Activated T-cell treated with anti-CD3 and anti-CD28 coated beads, Interleukin-2, amount 50 U/mL, for 72 hours (primary cell): ENCODE measurements at places on chromosomes 4 and X. TPM values are rescaled to one million over a fixed set of nuclear protein-coding genes. Genes with fewer than 3 reads are reported as not detected.

PABPC1L2B gene
- not detected for total RNA-seq

RNF212 gene
- 2.3 TPM for total RNA-seq

ASB5 gene
- not detected for total RNA-seq

AFP gene
- total RNA-seq = not detected

ARR3 gene
- not detected for total RNA-seq

CD38 gene
- 60.2 TPM for total RNA-seq

- H3K4me1 ChIP-seq = no peaks in the 10 kb centered on the region
- H3K4me3 ChIP-seq = no peak overlapping the region
- no peak for DNase-seq
- H3K27me3 ChIP-seq = no peaks in the 10 kb centered on the region
- no peak overlapping the region for H3K27ac ChIP-seq
- H3K36me3 ChIP-seq = no peaks in the 10 kb centered on the region
These were observed 1509.6 kb downstream of the ADGRL3 start for GRCh38 chr4:62709618-62710252.

DNA sequence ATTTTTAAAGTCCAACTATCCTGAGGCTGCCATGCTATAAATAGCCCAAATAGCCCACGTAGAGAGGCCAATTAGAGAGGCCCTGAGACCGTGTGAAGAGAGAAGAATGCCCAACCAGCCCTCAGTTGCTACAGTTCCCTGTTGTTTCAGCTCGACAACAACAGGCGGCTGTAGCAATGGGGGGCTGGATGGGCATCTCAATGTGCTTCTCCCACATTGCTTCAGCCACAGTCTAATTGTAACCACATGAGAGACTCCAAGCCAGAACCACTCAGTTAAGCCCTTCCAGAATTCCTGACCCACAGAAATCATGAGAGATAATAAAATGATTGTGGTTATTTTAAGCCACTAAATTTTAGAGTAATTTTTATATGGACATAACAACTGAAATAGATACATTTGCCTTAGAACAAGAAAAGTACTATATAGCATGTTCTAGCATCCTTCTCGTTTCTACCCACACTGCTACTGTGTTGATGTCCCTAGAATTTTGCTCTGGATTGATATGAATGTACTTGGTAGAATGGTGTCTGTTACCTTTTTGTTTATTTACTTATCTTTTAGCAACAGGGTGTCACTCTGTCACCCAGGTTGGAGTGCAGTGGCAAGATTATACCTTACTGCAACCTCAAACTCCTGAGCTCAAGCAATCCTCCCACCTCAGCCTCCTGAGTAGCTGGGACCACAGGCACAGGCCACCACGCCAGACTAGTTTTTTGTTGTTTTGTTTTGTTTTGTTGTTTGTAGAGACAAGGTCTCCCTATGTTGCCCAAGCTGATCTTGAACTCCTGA is 436.4 kb downstream of the BCOR start:
- no peaks in the 10 kb centered on the region for H3K4me1 ChIP-seq
- H3K36me3 ChIP-seq = no peaks in the 10 kb centered on the region
- no peak overlapping the region for H3K27ac ChIP-seq

- no peak overlapping the region for H3K27ac ChIP-seq
- H3K4me3 ChIP-seq = no peak overlapping the region
- no peak for DNase-seq
- peaks cover 2% of the 10 kb centered on the region for H3K36me3 ChIP-seq
These were observed 78.0 kb upstream of the NRK start for GRCh38 chrX:105744291-105744690.

DNA sequence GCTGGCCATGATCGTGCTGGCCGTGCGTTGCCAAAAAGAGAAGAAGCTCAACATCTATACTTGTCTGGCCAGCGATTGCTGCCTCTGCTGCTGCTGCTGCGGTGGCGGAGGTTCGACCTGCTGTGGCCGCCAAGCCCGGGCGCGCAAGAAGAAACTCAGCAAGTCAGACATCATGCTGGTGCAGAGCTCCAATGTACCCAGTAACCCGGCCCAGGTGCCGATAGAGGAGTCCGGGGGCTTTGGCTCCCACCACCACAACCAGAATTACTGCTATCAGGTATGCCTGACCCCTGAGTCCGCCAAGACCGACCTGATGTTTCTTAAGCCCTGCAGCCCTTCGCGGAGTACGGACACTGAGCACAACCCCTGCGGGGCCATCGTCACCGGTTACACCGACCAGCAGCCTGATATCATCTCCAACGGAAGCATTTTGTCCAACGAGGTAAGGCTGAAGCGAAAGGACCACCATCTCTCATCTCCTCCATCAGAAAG is 3.3 kb downstream of the PCDH10 start:
- peak overlapping the region; percentile 42 for H3K27ac ChIP-seq
- H3K4me3 ChIP-seq = peak overlapping the region; percentile 27
- H3K27me3 ChIP-seq = peaks cover 59% of the 10 kb centered on the region
- peaks cover 5% of the 10 kb centered on the region for H3K36me3 ChIP-seq
- no peak for DNase-seq

DNA sequence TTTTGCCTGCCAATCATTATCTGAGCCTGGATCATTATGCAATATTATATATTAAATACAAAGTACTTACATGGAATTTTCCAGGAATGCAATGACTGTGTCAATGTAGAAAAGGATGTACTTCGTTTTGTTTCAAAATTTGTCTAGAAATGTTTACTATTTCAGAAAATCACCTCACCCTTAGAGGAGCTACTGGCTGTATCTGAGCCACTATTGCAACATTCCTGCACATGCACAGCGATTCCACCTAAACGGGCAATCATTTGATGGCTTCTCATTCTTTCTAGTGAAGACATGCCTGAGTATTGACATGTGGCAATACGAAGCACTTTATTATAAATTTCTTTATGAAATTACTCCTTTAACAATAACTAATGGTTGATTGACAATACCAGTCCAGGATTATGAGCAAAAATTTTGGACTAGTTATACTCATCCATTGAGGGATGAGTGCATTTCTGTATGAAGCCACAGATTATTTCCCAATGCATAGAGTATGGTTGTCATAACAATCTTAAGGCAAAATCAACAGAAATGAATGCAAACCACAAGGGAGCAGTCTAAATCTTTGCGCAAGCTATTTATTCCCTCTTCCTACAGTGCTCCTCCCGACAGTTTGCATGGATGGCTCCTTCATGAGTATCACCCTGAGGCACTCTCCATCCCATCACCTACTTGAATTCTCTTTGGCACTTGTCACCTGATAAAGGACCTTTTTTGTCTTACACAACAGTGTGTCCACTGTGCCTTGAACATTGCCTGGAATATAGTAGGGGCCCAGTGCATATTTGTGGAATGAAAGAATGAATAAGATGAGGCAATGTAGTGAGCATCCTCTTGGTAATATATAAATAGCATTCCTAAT is 35.8 kb upstream of the MMAA start:
- DNase-seq = no peak
- H3K27me3 ChIP-seq = peaks cover 36% of the 10 kb centered on the region
- no peak overlapping the region for H3K4me3 ChIP-seq
- H3K27ac ChIP-seq = no peak overlapping the region
- H3K4me1 ChIP-seq = no peaks in the 10 kb centered on the region

DNA sequence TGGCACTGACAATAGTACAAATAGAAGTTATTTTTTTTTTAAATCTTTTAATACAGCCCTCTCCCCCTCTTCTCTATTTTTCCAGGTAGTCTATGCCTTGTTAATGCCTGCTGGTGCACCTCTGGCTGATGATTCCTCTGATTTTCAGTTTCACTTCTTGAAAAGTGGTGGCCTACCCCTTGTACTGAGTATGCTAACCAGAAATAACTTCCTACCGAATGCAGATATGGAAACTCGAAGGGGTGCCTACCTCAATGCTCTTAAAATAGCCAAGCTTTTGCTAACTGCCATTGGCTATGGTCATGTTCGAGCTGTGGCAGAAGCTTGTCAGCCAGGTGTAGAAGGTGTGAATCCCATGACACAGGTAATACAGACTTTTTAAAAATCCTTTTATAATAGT is 99.1 kb downstream of the USP9X start:
- H3K4me3 ChIP-seq = no peak overlapping the region
- no peaks in the 10 kb centered on the region for H3K27me3 ChIP-seq
- peaks cover 16% of the 10 kb centered on the region for H3K4me1 ChIP-seq
- H3K27ac ChIP-seq = no peak overlapping the region

DNA sequence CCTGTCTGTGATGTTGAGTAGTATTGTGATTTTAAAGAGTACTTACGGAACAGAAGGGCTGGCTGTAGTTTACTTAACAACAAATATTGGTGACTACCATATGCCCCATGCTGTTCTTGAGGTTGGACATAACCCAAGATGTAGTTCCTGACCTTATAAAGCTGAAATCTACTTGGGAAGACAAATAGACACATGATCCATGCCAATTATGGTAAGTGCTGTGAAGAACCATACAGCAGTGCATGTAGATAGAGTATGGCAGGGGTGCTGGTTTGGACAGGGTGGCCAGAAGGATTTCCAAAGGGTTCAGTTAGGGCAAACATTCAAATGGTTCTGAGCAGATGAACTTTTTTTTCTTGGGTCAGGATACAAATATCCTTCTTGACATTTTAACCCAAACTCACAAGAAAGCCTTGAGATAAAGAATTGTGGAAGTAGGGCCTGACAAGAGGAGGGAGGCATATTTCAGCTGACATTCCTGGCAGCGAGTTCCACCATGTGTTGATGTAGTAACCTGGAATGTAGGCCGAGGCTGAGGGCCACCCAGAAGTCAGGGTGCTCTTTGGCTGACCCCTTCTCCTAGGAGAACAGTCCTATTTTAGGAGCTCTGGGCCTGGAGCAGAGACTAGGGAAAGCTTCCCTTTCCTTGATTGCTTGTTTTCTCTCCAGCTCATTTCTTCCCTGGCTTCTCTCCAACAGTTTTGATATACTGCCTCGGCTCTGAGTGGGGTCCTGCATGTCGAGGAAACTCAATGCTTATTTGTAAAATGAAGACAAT is 74.2 kb downstream of the FREM3 start:
- no peaks in the 10 kb centered on the region for H3K4me1 ChIP-seq
- no peak overlapping the region for H3K4me3 ChIP-seq
- no peaks in the 10 kb centered on the region for H3K27me3 ChIP-seq

DNA sequence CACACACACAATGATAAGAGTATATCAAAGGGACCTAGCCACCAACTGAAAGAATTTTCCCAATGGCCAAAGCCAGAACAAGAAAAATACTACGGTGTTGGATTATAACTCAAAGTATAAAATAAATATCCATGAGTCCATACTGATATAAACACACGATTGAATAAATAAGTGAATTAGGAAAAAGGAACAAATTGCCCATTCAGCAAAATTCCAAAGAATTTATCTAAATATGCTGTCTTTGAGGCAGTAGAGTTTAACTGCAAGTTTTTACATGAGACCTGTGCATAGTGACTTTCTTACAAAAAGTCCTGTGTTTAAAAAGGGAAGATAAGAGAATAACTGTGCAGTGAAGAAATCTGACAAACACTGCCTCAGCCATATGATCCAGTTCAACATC is 278.8 kb upstream of the PPARGC1A start:
- H3K4me3 ChIP-seq = no peak overlapping the region
- H3K4me1 ChIP-seq = no peaks in the 10 kb centered on the region
- no peak for DNase-seq
- H3K27me3 ChIP-seq = no peaks in the 10 kb centered on the region
- no peaks in the 10 kb centered on the region for H3K36me3 ChIP-seq

GRCh38 chr4:135032670-135033069 is 831.1 kb upstream of the PABPC4L start:
- H3K4me3 ChIP-seq = no peak overlapping the region
- DNase-seq = no peak
- no peaks in the 10 kb centered on the region for H3K4me1 ChIP-seq
- no peak overlapping the region for H3K27ac ChIP-seq

DNA sequence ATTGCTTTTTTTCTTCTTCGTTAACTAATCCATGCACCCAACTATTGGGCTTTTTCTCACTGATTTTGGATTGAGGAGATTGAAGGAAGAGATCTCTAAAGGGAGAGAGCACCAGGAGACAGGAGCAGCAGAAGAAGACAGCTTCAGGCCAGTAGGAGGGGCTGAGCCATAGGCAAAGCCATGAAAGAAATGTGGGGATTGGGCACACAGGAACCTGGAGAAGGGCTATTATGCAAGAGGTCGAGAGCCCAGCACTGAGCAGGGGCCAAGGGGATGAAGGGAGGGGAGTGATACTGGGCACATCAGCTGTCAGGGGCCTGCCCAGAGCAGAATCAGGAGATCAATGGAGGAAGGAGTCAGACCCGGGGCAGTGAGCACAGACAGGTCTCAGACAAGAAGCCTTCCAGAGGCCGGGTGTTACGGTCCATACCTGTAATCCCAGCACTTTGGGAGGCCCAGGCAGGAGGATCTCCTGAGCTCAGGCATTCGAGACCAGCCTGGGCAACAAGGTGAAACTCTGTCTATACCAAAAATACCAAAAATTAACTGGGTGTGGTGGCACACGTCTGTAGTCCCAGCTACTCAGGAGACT is 140.9 kb downstream of the BCOR start:
- no peak overlapping the region for H3K27ac ChIP-seq
- no peak for DNase-seq
- no peak overlapping the region for H3K4me3 ChIP-seq

DNA sequence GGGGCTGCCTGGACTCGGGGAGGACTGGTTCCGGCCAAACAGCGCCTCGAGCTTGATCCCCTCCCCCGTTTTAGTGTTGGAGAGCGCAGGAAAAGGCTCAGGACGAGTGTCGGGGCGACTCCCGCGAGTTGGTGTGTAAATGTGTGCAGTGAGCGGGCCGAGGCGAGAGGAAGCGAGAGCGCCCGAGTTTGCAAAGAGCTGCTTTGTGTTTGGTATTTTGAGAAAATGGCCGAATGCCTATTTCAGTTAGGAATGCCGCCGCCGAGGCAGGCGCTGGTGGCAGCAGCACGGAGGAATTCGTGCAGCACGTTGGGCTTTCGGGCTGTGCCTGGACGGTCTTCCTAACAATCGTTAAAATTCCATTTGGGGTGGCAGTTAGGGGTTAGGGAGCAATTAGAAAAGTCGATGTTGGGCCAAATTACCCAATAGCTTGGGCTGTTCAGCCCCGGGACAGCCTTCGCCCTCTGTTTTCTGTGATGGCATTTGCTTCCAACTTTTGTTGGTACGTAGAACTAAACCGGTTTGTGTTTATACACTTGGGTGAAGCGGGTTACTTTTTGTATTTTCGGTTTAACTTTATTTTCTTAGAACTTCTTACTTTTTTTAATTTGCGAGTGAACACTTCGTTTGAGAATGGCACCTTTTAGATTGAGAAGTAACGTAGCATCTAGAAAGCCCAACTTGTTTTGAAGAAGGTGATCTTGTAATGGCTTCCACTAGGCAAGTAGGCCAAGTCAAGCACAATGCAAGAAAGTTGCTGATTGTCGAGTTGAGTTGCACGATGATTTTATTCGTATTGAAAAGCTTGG is 1.6 kb downstream of the REST start:
- peaks cover 57% of the 10 kb centered on the region for H3K4me1 ChIP-seq
- H3K36me3 ChIP-seq = peaks cover 11% of the 10 kb centered on the region
- peak; percentile 61 for DNase-seq
- peak overlapping the region; percentile 97 for H3K27ac ChIP-seq

GRCh38 chr4:170339522-170339921 is 249.8 kb upstream of the AADAT start:
- peaks cover 8% of the 10 kb centered on the region for H3K4me1 ChIP-seq
- no peaks in the 10 kb centered on the region for H3K27me3 ChIP-seq
- no peaks in the 10 kb centered on the region for H3K36me3 ChIP-seq
- no peak overlapping the region for H3K4me3 ChIP-seq
- DNase-seq = no peak
